ENCODE measurements at places on chromosomes 11 and 22.

DNA sequence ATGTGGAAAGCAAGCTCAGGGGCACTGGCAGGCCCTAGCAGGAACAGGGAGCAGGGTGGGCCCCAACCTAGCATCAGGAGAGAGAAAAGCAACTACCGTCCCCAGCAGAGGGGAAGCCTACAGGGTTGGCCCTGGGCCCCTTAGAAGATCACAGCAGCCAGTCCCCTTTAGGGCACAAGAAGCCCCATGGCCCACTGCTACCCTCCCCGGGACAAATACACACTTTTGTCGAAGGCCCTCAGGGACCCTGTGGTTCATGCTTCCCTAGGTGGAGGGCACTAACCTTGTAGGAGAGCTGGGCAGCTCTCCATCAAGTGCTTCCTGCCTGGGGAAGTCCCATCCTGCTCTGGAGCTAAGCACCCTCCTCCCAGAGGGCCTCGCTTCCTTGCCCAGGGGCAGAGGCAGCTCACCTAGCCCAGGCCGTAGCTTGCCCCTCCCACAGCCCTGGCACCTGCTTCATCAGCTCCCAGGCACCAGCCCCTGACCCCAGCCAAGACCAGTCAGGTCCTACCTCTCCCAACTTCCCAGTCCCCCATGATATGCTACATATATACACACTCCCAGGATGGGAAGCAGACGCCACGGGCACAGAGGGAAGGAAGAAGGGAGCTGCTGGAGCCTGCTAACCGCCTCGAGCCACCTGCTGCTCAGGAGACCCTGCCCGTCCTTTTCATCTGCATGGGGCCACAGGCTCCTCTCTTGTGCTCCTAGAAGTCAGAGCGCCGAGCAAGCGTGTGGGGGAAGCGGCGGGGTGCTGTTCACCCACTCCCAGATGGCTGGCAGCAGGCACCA is 20.1 kb downstream of the SUN2 start:
- no peak for DNase-seq

- DNase-seq: no peak
These were observed 16.5 kb upstream of the GAL start for GRCh38 chr11:68667511-68668500.

DNA sequence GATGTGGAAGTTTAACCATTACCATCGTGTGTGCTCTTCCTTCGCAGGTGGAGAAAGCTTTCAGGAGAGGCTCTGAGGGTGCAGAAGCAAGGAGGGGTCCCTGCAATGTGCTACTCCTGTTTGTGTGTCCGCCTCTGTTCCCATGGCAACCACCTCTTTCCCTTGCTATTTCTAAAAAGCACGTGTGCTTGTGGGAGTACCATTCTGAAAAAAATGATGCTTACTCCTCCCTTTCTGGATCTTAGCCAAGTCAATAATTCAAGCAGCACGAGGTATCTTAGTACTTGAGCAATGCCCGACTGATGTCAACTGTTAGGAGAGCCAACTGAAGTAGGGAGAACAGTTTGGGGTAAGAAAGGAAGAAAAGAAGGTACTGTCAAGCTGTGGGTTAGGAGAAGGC is 628.7 kb downstream of the NTM start:
- DNase-seq: no peak

- DNase-seq: peak; percentile 46
These were observed 3.2 kb upstream of the PRR5 start for GRCh38 chr22:44698531-44699421.

DNA sequence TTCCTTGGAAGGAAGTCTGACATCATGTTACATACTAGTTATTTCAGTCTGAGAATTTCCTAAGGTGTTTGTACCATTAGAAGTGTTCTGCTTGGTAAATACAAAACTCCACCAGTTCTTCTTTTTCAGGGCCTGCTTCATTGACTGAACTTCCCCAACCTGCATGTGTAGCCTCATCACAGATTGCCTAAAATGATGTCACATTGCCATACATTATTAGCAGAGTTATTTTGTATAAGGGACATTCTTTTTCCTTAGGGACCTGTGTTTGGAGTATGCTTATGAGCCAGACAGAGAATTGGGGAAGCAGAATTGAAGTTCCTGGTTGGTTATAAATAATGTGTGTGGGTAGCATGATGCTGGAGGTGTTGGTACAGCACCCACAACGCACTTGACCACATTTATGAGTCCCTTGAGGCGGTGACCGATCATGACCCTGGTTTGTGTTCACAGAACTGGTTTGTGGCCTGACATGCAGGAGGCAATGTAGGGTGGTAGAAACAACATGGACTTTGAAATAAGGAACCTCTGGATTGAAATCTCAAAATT is 16.4 kb upstream of the MMP7 start:
- DNase-seq: no peak

- DNase-seq: no peak
These were observed 198.8 kb downstream of the FAT3 start for GRCh38 chr11:92423115-92424034.

GRCh38 chr22:19042285-19043120 is 79.7 kb downstream of the DGCR2 start:
- no peak for DNase-seq

DNA sequence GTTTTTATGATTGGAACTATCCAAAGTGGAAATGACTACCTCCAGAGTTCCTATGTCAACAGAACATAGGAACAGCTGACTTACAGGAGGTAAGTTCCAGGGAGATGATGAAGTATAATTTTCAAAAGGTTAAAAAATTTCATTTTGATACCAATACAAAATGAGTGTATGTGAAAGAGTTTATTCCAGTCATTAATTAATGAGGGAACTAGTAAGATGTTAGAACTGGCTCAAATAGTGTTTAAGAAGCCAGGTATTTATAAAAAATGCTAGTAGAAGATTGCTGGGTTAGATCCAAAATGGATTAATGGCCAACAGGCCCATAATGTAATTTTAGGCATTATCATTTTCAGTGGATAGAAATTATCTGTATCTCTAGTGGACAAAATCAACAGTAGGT is 227.7 kb upstream of the ZBED5 start:
- DNase-seq: no peak

DNA sequence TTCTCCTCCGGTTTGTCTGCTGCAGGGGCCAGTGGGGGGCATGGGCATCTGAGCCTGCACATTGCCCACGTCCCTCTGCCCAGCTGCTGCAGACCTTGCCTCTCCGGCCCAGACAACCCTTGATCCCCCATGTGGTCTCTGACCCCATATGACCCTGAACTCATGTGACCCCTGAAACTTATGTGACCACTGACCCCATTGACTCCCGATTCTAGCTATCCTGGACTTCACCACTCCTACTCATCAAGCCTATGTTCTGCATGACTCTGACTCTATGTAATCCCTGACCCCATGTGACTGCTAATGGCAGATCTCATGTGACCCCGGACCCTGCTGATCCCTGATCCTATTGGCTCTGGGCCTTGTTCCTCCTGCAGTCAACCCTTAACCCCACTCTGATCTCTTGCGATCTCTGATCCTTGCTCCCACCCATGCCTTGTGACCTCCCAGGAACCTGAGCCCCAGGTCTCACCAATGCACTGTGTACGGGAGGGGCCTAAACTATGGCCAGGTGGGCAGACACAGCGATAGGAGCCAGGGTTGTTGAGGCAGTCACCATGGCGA is 5.7 kb downstream of the LTBP3 start:
- no peak for DNase-seq

DNA sequence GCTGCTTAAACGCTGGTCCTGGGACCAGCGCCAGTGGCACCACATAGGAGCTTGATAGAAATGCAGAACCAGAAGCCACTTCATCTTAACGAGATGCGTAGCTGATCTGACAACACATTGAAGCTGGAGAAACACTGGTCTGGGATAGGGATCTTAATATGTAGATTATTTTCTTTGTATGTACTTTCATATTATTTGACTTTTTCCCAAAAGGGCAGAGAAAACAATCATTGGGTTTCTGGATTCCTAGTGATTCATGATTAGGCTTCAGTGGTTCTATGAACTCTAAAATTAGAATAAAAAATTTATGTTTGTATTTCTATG is 12.3 kb downstream of the MPEG1 start:
- no peak for DNase-seq

DNA sequence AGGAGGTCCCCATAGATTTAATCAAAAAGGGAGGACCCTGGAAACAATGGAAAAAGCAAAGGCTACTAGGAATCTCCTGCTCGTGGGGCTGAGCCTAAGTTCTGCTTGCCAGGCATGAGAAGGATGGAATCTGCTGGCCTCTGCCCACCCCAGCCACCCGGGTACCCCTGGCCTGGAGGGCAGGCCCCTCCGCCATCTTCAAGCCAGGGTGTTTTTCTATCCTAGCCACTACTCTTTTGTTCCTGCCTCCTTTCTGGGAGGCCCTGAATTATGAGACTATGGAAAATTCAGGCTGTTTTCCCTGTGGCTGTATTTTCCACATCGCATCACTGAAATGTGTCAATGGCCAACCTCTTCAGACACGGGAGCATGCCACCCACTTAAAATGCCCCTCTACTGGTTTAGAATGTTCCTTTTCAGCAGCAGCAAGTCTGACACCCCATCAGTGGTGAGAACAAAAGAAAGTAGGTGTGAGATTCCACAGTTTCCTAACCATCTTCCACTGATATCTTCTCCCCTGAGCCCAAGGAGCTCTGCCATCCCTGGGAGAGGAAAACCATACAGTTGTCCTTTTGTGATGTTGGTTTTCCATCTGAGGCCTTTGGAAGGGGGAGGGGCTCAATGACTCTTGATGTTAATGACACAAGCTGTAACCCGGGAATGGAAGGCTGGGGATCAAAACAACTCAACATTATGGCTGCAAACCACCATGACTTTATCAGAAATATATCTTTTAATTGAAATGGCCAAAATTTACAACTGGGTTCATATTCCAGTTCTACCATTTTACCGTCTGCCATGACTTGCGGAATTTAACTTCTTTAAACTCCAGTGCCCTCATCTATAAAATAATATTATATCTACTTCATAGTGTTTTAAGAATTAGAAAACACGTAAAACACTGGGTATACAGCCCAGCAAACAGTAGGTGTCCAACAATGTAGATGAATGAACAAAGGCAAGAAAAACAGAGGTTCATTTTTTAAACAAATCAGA is 22.2 kb downstream of the DKK3 start:
- no peak for DNase-seq
